ENCODE measurements at places on chromosomes 12 and 14.
A peak's percentile ranks its signal among the peaks of the same experiment; 100 is the strongest.

DNA sequence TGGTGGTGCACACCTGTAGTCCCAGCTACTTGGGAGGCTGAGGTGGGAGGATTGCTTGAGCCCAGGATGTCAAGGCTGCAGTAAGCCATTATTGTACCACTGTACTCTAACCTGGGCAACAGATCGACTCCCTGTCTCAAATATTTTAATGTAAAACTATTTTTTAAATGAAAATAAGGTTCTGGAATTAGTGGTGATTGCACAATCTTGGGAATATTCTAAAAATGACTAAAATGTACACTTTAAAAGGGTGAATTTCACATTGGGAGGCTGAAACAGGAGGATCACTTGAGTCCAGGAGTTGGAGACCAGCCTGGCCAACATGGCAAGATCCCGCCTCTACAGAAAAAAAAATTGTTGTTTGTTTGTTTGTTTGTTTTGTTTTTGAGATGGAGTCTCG lies 12.9 kb upstream of the TMBIM6 start:
- no peak for DNase-seq

DNA sequence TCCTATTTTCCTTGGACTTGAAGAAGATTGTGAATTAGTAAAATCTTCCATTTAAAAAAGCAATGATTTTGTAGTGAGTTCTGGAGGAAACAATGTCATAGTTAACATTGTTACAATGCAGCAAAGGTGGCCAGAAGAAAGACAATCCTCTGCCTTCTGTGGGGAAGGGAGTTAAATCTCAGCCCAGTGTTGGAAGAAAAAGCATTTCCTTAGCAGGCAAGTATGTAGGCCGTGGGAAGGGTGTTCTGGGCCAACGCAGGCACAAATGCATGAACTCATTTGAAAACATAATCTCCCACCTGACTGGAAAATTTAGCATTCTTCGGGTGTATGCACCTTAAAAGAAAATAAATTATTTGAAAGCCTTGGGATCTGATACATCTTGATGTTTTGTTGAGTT lies 258.6 kb downstream of the ADAMTS20 start:
- DNase-seq = no peak

GRCh38 chr14:101917413-101918017 lies 46.9 kb upstream of the DYNC1H1 start:
- DNase-seq = no peak

GRCh38 chr14:55579724-55580469 lies at the start of gene KTN1:
KTN1 (plus strand) TSS chr14:55580207; CDS start chr14:55612049, 31,842 bp downstream.
- peak; percentile 79 for DNase-seq

DNA sequence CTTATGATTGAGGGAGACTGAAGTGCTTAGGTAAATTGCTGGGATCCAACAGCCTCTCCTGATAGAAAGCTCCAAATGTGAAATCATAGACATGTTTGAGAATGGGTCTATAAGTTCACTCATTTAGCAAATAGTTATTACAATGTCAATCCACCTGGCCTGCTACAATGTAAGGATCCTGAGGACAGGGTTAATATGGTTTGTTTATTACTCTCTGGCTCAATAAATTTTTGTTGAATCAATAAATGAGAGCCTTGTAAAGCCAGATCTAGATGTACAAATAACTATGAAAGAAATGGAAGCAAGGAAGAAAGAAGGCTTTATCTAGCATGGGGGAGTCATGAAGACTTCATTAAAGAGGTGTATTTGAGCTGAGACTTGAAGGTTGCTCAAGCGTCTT lies 165.6 kb upstream of the IGF1 start:
- DNase-seq = no peak

DNA sequence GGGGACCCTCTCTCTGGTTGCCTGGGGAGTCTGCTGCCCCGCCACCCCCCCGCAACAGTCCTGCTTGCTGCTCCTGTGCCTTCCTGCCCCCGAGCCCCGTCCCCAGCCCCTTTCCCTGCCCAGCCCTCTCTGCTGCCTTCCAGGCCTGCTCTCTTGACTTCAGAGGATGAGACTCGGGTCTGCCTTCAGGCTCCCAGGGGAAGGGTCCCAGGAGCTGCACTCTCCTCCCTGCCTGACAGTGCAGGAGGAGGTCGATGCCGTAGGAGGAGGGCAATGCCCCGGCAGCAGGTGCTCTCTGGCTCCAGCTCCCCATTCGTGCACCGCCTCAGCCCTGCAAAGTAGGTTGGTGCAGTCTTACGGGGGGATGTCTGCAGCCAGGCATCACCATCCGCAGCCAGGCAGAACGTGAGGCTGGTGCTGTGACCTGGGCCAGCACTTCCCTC lies 185.1 kb upstream of the C14orf180 start:
- DNase-seq = no peak

DNA sequence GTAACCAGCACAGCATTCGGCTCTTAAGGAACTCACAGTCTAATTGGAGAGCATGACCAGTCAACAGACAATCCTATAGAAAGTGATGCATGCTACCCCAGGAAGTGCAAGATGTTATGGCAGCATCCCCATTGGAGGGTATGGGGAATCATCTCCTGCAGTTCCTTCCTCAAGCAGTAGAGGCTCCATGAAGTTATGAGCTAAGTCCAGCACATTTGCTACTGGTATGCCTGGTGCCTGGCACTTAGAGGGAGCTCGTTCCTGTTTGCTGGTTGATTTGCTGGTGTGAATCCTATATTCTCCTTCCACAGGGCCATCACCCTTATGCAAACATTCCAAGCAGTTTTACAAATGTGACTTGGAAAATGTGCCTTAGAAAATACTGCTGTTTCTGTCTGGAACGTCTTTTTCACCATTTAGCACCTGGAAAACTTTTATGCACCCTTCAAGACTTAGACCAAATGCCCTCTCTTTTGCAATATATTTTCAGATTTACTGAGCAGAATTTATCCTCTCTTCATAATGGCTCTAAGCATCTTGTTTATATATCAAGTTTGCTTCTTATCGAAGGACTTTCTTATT lies 136.1 kb upstream of the WSCD2 start:
- DNase-seq = no peak

- no peak for DNase-seq
These were observed 981 bp downstream of the FLVCR2 start for GRCh38 chr14:75579338-75579864.

DNA sequence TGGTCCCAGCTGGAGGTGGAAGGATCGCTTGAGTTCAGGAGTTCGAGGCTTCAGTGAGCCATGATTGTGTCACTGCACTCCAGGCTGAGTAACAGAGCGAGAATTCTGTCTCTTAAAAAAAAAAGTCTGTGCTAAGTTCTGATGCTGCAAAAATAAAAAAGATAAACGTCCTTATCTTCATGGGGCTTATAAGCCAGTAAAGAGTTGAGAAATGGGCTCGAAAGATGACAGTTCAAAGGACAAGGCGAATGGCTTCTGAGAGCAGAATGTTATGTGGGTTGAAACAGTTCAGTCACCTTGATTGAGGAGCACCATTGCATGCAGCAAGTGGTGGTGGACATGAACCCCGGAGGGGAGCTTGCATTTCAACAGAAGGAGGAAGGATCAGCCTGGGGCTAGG lies 4.7 kb downstream of the TSPAN9 start:
- no peak for DNase-seq

DNA sequence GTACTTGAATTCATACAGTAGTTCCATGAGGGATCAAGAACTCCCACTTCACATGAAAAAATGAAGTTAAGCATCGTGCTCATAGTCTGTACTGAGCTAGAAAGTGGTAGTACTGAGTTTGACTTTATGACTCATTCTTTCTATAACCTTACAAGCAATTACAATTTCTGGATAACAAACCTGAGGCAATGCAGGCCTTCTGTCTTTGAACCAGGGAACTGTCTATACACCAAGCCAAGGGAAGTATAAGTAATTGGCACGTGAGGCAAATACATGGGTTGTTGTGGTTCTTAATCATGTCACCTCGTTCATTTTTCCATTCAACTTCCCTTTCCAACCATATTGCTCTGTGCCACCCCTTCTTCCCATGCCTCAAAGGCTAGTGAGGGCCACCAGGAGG lies 16.8 kb downstream of the GNS start:
- no peak for DNase-seq

- DNase-seq = no peak
These were observed 7.3 kb upstream of the MYO1A start for GRCh38 chr12:57057067-57057751.

- no peak for DNase-seq
These were observed 1.3 kb upstream of the NR2C1 start for GRCh38 chr12:95074766-95075165.

- peak; percentile 28 for DNase-seq
These were observed 50.4 kb downstream of the DYRK2 start for GRCh38 chr12:67698672-67699581.

DNA sequence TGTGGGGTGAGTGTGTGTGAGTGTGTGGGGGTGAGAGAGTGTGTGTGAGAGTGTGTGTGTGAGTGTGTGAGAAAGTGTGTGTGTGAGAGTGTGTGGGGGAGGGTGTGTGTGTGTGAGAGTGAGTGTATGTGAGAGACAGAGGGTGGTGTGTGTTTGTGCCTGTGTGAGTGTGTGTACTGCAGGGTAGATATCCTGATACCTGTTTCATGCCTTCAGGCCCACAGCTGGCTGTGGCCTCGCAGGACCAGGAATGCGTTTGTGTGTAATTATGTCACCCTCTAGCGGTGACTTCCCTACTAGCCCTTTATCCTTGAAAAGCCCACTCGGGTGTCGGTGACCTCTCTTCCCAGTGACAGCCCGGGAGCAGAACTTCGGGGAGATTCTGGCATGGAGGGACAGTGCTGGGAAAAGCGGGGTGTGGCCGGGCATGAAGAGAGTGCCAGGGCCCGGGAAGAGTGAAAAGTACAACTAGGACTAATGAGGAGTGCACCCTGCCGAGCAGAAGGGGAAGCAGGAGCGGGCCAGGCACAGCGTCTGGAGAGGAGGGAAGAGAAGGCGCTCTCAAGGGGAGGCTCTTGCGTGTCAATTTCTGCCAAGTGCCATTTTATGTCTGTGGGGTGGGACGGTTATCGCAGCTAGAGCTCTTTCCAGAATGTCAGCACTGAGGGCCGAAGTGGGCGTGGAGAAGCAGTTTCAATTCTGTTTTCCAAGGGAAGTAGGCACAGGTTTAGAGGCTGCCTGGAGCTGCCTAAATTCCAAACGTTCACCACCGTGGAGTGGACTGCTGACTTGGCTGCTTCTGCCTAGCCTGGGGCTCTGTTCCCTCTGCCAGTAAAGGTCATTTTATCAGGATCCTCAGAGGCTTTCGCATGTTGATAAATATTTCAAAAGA lies 11.0 kb upstream of the FBXL14 start:
- peak; percentile 62 for DNase-seq

GRCh38 chr14:104877066-104877805 lies 12.2 kb downstream of the CEP170B start:
- DNase-seq = no peak

GRCh38 chr14:77172916-77173315 lies 8.7 kb upstream of the TMEM63C start:
- no peak for DNase-seq

DNA sequence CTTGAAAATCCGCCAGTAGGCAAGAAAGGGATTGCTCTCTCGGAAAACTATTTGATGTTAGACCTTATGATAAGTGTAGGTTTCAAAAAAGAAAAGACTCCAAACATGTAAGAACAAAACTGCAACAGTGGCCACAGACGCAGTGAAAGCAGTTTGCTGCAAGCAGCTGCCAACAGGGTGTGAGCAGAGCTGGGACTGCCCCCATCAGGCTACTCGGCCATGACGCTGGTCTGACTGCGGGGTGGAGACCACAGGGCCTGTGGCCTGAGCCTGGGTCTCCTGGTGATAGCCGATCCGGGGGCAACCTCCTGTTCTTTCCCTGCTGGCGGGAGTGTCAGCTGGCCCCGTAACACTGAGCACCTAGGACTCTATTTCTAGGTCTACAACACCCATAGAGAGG lies 63.2 kb downstream of the AMN start:
- no peak for DNase-seq

DNA sequence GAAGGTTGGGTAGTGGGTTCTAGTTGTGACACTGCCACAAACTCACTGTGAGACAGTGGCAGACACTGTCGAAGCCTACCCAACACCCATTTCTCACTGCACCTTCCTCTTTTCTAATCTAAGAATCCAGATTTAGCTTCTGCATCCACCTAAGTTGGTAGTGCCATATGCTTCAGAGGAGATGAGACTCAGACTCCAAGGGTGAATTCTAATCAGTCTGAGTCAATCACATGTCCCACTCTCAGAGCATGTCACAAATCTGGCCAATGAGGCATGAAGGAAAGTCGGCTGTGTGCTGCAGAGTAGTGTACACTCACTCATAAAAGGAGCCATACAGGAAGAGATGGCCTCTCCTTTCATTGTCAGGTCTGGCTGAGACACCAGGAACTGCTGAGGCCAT lies 102.1 kb upstream of the RAP1B start:
- DNase-seq = no peak

- DNase-seq = no peak
These were observed 12.4 kb downstream of the TTLL5 start for GRCh38 chr14:75673345-75674035.

DNA sequence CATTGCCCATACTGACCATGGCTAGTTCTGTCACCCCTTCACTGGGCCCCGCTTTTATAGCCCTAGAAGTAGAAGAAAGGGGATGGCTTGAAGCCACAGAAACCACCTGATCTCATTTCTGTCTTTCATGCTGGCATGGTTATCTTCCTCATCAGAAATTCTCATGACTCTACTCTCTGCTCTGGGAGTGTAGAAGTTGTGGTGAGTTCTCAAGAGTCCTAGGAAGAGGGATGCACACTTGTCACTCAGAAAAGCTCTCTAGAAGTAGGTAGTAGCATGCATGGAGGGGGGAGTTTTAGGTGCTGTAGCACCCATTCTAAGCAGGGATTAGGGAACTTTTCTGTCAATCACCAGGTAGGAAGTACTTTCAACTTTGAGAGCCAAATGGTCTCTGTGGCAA lies 6.1 kb upstream of the CMA1 start:
- DNase-seq = no peak
